ENCODE measurements at places on chromosomes 12 and 14.

- DNase-seq, result peak; percentile 71
Observed at GRCh38 chr14:52131640-52132320, 62.9 kb upstream of the NID2 start.

DNA sequence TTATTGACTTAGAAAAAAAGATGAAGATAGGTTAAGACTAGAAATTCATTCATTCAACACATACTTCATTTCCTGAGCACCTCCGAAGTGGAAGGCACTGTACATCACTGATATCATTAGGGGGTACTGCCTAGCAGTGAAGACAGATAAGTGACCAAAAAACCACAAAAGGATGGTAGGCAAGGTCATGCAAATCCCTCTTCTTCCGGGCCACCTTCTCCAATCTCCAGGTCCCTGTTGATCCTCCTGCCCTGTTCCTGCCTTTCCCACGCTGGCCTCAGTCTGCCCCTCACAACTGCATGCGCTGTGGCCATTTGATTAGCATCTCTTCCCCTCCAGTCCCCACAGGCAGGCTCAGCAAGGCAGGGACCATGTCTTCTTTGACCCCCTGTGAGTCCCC lies 60.8 kb downstream of the SETD3 start:
- DNase-seq, result no peak

DNA sequence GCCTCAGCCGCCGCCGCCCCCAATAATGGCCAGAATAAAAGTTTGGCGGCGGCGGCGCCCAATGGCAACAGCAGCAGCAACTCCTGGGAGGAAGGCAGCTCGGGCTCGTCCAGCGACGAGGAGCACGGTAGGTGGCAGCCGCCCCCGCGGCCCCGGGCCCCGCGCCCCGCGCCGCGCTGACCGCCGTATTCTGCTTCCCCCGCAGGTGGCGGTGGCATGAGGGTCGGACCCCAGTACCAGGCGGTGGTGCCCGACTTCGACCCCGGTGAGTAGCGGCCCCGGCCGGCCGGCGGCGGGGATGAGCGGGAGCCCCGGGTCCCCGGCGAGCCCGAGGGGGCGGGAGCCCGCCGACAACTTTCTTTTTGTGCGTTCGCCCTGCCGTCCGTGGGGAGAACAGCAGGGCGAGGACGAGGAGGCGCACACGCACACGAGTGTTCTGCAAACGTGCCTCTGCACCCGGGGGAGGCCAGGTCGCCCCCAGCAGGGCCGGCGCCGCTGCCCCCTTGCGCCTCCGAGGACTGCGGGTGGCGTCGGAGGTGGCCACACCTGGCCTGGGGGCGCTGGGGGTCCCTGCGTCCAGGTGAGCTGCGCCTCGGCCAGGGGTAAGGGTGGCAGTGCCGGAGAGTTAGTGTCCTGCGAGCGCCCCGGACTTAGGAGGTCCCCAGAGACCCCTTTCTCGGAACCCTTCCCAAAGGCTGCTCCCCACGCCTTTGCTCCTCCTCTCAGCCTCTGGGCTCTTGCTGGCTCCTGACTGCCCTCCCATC lies 794 bp downstream of the RCOR1 start:
- peak; percentile 6 for DNase-seq

DNA sequence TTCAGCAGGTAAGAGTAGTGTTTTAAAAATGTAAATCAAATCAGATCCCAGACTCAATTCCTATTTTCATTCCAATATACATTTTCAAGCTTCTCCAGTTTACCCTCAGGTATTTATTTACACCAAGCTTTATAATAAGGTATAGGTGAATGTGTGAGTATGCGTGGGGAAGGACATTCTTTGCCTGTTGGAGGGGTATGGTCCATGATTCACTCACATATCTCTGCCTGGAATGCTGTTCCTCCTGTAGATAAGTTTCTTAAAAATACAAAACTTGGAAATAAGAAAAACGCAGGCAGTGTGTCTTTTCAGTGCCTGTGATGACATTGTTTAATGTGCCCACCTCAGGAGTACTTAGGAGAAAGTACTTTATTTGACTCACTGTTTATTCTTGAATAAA lies 118.6 kb downstream of the CCDC91 start:
- no peak for DNase-seq

- DNase-seq, result no peak
Observed at GRCh38 chr12:28555748-28556147, 365.5 kb downstream of the CCDC91 start.

DNA sequence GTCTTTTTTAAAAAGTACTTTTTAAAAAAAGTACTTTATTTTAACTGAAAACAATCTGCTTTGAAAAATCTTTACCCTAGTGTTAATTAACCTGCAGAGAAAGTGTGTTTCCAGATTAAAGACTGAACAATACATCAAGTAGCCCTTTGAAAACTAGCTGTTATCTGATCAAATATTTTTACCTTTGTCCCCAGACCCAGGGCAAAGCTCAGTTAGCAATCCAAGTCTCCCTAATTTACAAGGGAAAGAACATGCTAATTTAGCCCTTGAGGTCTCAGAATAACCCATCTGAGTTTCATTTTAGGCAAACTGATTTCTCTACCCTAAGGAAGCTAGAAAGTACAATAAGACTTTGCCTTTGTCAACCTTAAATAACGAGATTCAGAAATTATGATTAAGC lies 91.2 kb downstream of the PPM1H start:
- no peak for DNase-seq

GRCh38 chr14:50964683-50965390 lies 20.6 kb upstream of the PYGL start:
- no peak for DNase-seq

DNA sequence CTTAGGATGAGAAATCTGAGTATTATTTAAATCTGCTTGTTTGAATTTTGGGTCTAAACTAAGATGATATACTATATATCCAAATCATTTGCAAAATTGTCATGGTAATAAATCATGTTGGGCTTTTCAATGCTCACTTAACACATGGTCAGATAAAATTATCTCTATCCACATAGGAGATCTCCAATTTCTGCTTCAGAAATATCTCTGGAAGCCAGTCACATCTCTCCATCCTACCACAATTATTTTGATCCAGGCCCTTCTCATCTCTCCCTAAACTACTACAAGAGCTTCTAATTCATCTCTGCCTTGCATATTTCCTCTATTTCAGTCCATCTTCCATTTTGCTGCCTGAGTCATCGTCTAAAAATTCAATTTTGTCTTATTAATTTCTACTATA lies 3.8 kb downstream of the DCN start:
- DNase-seq, result no peak

DNA sequence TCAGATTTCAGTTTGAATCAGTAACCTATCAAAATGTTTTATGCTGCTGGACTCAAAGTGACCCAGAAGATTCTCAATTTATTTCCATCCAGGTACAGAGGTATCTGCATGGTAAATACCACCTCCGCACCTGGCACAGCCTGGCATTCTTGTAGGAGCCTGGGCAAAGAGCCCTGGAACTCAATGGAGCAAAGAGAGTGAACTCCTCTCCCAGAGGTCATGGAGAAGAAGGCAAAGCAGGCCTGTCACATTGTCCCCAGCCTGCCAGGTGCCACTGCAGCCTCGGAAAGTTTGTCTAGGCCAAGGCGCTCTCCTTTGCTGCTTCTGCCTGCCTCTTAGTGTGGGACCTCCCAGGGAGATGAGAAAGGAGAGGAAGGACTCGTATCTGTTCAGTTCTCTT lies 319.8 kb downstream of the ZFP36L1 start:
- DNase-seq, result no peak

- no peak for DNase-seq
Observed at GRCh38 chr14:51495319-51495718, 156.4 kb upstream of the FRMD6 start.

- no peak for DNase-seq
Observed at GRCh38 chr12:14628771-14629170, 61.1 kb upstream of the PLBD1 start.

- DNase-seq, result peak; percentile 1
Observed at GRCh38 chr14:36941783-36942521, 230.5 kb downstream of the SLC25A21 start.

All from substantia nigra (tissue), 51 donors.